ENCODE measurements at places on chromosomes 3 and 15. TPM values are rescaled to one million over a fixed set of nuclear protein-coding genes. Genes with fewer than 3 reads are reported as not detected.

EPM2AIP1 gene
- 9.1 TPM for total RNA-seq

- DNase-seq, result no peak
These were observed 78.9 kb upstream of the THRB start for GRCh38 chr3:24573576-24573975.

DNA sequence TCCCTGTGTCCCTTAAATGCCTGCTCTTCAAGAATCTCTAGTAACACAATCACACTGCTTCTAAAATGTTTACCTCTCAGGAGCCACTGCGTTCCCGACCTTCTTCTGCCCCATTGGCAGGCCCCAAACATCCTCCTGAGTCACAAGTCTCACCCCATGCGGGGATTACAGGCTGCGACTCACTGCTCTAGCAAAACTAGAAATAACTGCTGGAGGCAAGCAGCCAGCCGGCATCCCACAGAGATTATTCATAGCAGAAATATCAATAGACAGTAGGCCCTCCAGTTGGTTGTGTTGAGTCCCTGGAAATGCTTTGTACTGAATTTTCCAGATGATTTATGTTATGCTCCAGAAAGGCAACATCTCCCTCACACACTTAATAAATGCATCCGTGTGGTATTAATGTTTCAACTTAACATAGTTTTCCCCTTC is 64.8 kb downstream of the RFTN1 start:
- DNase-seq, result no peak

GRCh38 chr3:193342551-193342950 is 36.0 kb downstream of the ATP13A5 start:
- no peak for DNase-seq

Measured in body of pancreas (tissue), 4 donors.